ENCODE measurements at places on chromosomes 12 and 14.

DNA sequence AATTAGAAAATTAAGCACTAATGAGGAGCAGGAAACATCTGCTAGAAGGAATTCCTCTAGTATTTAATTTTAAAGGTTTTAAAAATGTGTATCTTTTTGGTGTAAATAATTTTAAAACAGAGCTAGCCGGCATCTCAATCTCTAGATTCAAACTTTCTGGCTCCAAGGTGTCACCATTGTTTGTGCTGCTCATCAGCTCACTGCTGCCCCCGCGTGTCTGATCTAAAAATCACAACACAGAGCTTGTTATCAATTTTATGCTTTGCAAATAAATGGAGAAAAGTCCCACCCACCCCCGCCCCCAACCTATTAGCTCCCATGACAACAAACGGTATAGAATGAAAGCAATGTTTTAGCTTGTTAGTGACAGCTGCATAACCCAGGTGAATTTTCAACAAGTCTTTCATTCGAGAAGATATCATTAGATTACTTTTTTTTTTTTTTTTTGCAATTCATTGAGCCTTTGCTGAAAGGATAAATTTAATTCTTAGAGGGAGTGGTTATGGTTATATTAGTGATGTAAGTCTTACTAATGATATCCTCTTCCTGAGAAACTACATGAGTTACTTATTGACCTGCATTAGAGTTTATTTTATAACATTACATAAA lies 11.3 kb upstream of the ABHD12B start:
- DNase-seq, result peak; percentile 82

DNA sequence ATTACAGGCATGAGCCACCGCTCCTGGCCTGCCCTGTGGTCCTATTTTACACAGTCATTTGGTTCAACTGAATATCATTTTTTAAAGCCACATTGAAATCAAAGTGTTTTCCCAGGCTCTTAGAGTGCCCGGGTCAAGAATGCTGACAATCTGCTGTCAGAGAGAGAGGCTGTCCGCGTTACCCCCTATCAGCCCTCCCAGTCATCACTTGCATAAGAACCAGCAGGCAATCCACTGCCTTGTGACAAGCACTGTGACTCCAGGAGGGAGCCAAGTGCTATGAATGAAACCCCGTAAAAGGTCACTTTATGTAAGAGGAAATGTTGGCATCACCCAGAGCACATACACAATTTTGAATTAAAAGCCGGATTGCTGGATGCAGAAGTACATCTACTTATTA lies 13.5 kb downstream of the PHLDA1 start:
- peak; percentile 82 for DNase-seq

GRCh38 chr12:23473071-23473470 lies 476.4 kb downstream of the SOX5 start:
- no peak for DNase-seq

- peak; percentile 85 for DNase-seq
These were observed 121.0 kb downstream of the FBXL14 start for GRCh38 chr12:1473418-1473817.

DNA sequence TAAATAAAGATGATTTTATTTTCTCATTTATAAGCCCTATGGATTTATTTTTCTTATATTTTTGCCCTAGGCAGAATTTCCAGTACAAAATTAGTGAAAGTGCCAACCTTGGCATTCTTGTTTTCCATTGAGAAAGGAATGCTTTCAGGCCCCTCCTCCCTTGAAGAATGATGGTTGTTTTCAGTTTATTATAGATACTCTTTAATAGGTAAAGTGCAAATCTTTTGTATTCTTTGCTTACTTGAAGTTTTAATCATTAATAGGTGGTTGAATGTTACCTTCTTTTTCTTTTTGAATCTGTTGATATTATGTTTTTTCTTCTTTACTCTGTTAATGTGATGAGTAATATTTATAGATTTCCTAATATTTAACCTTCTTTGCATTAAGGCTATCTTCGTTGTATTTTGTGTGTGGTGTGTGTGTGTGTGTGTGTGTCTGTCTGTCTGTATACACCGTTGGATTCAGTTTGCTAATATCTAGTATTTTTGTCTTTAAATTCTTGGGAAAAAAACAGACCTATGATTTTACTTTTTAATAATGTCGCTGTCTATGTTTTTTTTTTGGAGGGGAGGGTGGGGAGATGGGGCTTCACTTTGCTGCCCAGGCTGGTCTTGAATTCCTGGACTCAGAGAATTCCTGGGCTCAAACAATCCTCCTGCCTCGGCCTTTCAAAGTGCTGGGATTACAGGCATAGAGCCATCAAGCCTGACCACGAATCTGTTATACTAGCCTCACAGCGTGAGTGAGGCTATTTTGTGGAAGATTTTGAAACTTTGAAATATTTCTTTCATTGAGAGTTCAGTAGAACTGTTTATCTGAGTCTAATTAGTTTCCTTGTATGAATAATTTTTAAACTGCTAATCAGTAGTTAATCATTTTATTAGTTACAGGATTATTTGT lies 13.5 kb downstream of the SRGAP1 start:
- no peak for DNase-seq

- no peak for DNase-seq
These were observed 780.7 kb downstream of the FLRT2 start for GRCh38 chr14:86310611-86311010.

DNA sequence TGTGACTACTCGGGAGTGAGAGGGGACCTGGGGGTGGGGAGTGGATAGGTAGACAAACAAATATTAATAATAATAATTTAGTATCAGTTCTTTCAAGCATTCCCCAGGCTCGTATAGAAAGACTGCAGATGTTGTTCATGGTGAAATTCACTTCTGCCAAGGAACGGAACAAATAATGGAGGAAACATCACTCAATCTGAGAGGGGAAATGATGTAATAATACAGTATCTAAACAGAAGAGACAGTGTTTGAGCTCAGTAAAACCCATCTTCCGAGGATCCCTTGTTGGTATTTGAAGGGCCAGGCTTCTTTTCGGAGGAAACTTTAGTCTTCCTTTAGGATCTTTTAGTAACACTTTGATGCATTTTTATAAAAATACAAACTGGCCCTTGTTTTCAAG lies 114.2 kb downstream of the KCNK10 start:
- no peak for DNase-seq

- peak; percentile 78 for DNase-seq
These were observed 1.1 kb downstream of the ARID2 start for GRCh38 chr12:45730348-45731189.

DNA sequence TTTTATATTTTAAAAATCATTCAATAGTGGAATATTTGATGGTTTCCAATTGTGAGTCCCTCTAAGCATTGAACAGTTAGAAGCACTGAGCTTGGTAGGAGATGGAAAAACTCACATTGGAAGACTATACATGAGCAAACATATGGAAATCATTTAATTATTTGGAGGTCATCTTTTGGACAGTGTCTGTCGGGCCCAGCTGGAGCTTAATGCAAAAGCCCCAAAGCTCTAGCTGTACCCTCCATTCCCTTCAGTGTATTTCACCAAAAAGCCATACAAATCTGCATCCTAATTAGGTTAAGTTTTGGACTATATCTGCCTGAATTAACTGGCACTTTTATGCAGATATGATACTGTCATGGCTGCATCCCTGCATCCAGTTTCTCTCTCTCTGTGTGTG lies 365.7 kb downstream of the FLRT2 start:
- no peak for DNase-seq

- DNase-seq, result no peak
These were observed 71.7 kb downstream of the IGF1 start for GRCh38 chr12:102408487-102409297.

GRCh38 chr14:80770114-80770908 lies 171.2 kb downstream of the CEP128 start:
- DNase-seq, result no peak

- no peak for DNase-seq
These were observed 30.7 kb downstream of the ADGRD1 start for GRCh38 chr12:130984183-130985058.

DNA sequence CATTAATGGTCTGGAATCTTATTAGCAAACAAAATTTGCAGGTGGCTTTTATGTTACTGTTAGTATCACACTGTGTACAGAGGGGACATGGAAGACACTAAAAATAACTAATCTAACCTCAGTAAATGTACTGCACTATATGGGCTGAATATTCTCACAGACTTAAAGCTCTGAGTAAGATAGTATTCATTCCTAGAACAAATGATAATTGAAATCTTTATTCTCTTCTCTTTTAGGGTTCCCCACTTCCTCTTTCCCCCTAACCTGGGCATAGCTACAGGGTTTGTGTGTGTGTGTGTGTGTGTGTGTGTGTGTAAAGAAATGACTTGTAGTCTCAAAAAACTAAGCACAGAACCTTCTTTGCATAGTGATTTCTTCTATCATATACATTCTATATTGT lies 21.4 kb upstream of the HECTD1 start:
- peak; percentile 62 for DNase-seq

GRCh38 chr12:98418357-98419075 lies 96.9 kb upstream of the TMPO start:
- DNase-seq, result peak; percentile 71

DNA sequence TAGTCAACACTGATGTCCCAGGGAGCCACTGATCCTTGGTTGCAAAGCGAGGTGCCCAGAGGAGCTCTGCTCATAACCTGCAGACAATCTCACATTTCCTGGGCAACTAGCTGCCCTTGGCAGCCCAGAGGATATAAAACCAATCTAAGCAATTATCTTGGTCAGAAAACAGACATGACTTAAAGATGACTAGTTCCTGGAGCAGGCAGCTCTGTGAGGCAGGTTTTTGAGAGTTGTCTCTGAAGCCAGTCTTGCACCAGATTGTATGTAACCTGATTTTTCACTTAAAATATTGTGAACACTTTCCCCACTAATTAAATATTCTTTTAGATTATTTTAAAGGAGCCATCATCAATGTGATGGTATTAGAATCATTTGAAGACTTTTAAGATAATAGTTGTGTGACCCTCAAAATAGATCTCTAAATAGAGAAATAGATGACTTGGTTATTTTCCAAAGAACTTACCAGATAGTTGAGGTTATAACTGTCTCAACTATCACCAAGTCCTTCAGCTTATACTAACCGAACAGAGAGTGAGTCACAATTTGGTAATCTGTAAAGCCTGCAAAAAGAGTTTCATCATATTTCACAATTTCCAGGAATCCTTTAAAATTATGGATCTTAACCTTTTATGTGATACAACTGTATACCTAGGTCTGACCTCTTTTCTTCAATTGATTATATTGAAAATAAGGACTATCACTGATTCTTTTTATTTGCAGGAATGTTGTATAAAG lies 75.9 kb downstream of the LIN7A start:
- DNase-seq, result peak; percentile 62

DNA sequence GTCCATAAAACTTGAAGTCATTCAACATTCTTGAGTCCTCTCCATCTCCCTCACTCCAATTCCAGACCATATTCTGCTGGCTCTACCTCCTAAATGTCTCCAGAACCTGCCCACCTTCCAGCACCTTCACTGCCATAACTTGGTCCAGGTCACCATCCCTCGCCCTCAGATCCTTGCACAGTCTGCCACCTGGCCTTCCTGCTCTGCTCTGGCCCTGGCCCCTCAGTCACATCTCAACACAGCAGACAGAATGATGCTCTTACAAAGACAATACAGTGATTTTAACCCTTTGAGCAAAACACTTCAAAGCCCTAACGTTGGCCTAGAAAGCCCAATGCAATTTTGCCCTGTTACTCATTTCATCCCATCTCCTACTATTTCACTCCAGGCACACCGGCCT lies 81.8 kb upstream of the PDZRN4 start:
- no peak for DNase-seq

GRCh38 chr14:64758691-64759554 lies 54.7 kb downstream of the PLEKHG3 start:
- no peak for DNase-seq

- DNase-seq, result no peak
These were observed 42.2 kb upstream of the CAPRIN2 start for GRCh38 chr12:30796891-30797371.

GRCh38 chr12:124550123-124551089 lies 17.0 kb downstream of the NCOR2 start:
- peak; percentile 66 for DNase-seq

DNA sequence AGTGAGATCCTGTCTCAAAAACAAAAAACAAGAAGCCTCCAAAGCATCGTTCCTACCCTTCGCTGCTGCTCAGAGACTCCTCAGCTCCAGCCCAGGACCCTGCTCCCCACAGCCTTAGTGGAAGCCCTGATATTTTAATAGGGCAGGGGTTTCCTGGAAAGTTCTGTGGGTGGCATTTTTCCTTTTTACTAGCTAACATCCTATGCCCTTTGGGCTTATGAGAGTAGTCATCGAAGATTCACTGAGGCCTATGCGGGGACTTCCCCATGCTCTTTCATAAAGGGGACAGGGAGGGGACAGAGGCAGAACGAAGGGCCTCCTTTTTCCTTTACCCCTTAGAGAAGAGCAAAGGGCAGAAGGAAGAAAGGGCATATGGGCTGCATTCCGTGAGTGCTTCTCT lies 8.3 kb downstream of the LAG3 start:
- no peak for DNase-seq

DNA sequence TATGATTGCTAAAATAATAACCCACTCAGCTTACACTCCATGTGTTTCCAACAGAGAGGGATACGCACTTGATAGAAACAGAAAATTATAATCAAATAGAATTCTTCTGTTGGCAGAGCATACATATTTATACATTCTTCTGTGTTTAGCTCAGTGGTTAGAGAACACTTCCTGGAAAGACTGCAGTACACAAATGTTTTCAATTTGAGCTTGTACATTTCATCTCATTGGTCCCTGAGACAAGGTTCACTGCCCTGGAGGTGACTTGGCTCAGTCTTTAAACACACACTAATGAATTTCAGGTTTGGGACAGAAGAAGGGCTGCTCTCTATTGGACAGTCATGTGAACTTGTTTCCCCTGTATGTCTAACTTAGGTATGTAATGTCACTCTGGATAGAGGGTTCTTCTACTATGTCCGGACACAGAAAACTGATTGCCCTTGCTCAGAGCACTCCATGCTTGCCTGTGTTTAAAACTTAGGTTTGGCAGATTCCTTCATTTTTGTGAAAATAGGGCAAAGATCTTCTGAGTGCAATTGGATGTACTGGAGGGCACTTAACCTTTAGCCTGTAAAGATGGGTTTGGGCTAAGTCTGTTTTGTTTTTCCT lies 22.9 kb downstream of the PROX2 start:
- no peak for DNase-seq

GRCh38 chr12:100528471-100529127 lies 44.9 kb upstream of the GAS2L3 start:
- no peak for DNase-seq

- no peak for DNase-seq
These were observed 149.9 kb downstream of the NRXN3 start for GRCh38 chr14:78319887-78320635.
